Stimulated activated CD4-positive, alpha-beta T cell treated with anti-CD3 and anti-CD28 coated beads, Interleukin-1b, Interleukin-23, amount 100 ng/mL, for 4 hours (primary cell): ENCODE measurements at places on chromosomes 3 and 15.

DNA sequence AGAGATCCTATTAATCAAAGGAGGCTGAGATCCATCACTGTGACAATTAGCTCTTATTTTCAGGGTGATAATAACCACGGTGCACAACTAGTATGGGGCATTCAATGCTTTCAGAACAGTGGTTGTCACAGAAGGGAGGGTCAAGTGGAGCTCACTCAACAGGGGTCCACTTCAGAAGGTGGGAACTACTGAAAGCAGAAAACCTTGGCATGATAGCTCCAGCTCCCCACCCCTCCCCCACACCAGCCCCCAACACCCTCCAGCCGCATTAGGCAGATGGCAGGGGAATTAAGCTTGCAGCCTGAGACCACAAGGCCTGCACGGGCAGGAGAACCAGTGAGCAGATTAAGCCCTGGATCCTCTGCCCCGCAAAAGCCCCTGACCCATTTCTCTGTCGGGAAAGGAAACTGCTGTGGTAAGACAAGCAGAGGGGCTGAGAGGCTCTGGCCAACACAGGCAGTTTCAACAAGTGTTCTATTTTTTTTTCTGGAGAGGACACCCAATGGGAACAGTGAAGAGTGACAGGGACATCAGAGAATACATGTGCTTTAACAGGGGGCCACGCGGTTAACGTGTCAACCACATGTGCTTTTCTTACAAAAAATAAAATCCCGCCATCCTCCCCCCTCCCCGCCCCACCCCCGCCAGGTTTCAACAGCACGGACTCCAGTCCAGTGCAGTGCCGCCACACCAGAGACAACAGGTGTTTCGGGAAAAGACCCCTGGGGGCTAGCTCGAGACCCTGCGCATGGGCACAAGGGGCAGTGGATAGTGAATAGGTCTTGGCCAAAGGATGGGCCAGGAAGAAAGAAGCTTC lies 997 bp downstream of the FYCO1 start:
- DNase-seq: peak; percentile 18

- DNase-seq: no peak
These were observed 31.9 kb downstream of the RASGRP1 start for GRCh38 chr15:38532728-38533127.

GRCh38 chr3:46966811-46967210 lies 9.7 kb downstream of the CCDC12 start:
- DNase-seq: no peak

DNA sequence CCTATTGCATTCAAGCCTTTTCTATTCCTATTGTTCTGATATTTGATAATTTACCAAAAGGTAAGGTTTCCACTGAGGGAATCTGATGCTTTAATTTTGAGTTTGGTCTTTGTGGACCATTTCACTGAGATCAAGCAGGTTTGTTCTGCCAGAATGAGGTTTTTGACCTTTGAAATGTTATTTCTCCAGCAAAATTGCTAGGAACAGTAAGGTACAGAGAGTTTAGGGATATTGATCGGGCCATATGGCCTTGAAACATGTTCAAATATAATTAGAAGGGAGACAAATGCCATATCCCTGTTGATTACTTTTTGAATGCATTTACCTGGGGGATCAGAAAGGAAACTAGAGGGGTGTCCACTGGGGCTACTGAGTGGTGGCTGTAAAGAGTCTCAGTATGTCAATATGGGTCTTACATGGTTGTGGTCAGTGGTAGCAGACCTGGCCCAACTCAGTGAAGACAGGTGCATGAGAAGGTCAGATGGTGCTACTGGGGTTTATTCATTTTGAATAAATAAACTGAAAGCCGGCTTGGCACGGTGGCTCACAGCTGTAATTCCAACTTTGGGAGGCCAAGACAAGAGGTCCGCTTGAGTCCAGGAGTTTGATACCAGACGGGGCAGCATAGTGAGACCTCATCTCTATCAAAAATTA lies 100.2 kb downstream of the SV2B start:
- DNase-seq: no peak

- no peak for DNase-seq
These were observed 84.9 kb upstream of the ACP3 start for GRCh38 chr3:132232231-132232792.

GRCh38 chr3:65200310-65200970 lies 512.6 kb upstream of the ADAMTS9 start:
- no peak for DNase-seq

DNA sequence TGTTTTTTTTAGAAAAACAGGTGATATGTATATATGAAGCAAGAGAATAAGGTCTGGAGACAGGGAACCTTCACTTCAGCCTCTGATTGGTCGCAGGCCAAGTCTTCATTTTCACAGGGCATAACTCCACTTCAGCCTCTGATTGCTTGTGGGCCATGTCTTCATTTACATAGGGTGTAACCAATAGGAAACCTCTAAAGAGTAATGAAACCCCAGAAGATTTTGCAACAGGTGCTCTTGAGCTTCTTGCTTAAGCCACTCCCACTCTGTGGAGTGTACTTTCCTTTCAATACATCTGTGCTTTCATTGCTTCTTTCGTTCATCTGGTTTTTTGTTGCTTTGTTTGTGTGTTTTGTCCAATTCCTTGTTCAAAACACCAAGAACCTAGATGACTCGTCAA lies 22.6 kb upstream of the SCG3 start:
- DNase-seq: no peak

- no peak for DNase-seq
These were observed 62.6 kb downstream of the CADPS start for GRCh38 chr3:62812631-62813030.

DNA sequence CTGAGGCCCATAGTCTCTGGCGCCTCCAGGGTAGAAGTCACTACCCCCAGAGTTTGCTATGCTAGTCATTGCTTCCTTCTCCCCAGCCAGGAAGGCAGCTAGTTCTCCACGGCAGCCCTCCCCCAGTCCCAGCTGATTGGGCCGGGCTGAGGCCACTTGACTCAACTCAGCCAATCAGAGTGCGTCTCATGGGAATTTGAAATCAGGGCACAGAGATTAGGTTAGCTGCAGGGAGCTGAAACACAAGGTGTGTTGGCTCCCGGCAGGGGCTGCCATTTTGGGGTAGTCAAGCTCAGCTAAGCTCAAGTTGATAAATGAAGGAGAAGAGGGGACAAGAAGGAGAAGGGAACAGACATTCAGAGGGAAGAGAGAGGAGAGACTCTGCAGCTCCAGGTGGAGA lies 32.8 kb downstream of the LINGO1 start:
- no peak for DNase-seq

DNA sequence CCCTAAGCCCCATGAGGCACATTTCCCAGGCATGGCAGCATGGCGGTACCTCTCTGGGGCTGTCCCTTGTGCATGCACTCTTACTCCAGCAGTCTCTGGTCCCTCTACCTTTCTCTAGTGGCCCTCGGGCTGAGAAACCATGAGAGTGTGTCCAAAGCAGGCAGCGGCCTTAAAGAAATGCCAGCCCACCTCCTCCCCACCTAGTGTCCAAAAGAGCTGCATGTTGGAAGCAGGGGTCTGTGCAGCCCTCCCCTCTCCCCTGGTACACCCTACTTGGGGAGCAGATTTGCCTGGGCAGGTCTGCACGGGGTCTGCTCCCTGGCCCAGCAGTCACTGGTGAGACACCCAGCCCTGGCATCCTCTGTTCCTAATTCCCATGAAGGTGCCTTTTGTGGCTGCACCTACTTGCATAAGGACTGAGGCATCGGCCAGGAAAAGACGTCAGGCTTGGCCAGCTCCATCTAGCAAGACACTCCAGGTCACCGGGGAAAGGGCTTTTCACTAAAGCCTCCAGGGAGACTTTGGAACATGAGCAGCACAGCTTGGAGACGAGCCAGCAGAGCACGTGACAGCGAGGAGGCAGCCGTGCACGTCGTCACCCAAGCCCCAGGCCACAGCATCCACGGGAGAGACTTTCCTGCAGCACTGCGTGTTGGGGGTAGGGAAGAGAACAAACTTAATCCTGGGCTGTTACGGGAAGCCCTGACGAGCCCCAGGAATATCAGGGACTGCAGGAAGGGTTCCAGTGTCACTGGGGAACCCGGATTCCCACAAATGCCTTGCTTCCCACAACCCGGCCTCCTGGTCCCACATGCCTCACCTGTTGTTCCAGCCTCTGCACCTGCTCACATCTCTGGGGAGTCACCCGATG lies 38.8 kb downstream of the TM2D3 start:
- no peak for DNase-seq

DNA sequence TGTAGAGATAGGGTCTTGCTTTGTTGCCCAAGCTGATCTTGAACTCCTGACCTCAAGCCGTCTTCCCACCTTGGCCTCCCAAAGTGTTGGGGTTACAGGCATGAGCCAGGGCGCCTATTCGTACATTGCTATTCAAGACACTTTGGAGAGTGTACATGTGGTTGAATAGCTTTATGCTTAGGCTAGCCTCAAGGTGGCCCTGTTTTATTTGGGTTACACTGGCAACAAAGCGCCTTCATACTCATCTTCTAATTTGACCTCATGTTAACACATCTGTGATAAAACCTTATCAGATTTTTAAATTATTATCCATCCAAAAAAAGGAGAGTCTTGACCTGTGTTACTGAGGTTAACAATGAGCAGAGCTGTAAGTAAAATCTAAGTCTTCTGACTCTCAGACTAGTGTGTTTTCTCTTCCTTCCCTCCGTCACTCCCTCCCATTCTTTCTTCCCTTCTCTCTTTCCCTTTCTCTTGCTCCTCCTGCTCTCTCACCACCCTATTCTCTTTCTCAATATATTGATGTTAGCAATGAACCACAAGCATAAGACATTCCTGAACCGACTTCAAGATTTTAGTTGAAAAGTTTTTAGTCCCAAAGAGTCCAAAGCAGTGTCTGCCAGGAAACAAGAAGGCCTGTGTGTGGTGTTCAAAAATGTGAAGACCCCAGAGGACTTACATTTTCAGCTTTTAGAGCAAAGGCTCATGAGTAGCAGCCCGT lies 603.7 kb upstream of the CFAP20DC start:
- no peak for DNase-seq

GRCh38 chr3:37946531-37946889 lies 44.1 kb upstream of the VILL start:
- no peak for DNase-seq

GRCh38 chr3:132378846-132379245 lies 38.5 kb upstream of the DNAJC13 start:
- no peak for DNase-seq

- no peak for DNase-seq
These were observed 103.8 kb downstream of the WDR76 start for GRCh38 chr15:43930556-43930955.

- no peak for DNase-seq
These were observed 221.2 kb downstream of the TUSC7 start for GRCh38 chr3:116930786-116931185.

DNA sequence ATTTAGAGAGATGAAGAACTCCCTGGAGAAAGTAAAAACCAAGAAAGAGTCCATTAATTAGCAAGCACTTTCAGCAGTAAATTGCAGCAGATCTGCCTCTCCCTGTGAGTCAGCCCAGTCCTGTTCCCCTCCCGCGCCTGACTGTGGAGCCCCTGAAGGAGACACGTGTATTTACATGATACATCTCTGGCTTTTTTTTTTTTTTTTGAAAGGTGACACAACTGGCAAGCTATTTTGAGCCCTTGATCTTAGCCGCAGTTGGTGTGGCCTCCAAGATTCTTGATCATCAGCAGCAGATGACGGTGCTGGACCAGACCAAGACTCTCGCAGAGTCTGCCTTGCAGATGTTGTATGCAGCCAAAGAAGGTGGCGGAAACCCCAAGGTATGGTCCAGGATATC lies 271.8 kb upstream of the TPM1 start:
- no peak for DNase-seq

GRCh38 chr3:133870822-133871221 lies 24.9 kb downstream of the RAB6B start:
- no peak for DNase-seq

DNA sequence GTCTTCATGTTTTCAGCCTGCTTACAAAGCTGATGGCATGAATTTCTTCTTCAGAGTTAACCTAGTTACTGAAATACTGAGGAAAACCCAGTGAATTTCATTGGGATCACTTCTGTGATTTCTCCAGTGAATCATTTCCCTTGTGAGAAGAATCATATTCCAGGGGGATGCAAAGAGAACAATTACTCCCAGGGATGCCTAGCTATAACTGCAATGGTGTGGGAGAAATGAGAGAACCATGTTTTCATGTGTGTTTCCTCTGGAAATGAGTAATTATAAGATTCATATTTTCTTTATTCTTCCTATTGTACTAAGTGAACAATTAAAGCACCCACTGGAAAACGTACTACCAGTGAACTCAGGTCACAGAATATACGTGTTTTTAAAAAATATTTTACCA lies 485.4 kb downstream of the GRM7 start:
- no peak for DNase-seq

GRCh38 chr15:59177317-59177660 lies 29.4 kb upstream of the LDHAL6B start:
- DNase-seq: no peak

DNA sequence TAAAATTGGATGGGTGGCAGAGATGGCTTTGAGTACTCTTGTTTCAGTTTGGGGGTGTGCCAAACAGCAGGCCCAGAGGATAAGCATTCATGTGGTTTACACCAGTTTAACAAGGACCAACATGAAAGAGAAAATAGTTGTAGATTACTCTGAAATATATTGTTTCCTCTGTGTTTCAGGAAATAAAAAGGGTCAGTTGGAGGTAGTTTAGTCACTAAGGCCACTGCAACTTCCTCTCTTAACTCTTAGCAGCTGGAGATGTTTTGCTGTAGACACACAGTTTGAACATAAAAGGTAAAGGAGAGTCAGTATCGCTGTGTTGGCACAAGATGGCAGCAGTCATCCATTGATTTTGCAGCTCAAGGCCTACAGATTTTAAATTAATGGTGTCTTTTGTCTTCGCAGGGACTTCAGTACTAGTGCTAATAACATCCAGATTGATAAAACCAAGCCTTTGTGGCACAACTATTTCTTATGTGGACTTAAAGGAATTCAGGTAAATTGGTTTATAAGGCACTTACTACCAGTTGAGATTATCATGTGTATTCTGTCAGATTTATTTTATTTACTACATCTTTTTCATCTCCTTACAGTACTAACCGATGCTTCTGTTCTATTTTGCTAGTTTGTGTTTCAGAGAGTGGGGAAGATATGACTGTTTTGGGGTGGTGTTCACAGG lies 65.5 kb downstream of the GALK2 start:
- DNase-seq: no peak

- no peak for DNase-seq
These were observed 234.7 kb upstream of the PLSCR5 start for GRCh38 chr3:146839727-146840375.

DNA sequence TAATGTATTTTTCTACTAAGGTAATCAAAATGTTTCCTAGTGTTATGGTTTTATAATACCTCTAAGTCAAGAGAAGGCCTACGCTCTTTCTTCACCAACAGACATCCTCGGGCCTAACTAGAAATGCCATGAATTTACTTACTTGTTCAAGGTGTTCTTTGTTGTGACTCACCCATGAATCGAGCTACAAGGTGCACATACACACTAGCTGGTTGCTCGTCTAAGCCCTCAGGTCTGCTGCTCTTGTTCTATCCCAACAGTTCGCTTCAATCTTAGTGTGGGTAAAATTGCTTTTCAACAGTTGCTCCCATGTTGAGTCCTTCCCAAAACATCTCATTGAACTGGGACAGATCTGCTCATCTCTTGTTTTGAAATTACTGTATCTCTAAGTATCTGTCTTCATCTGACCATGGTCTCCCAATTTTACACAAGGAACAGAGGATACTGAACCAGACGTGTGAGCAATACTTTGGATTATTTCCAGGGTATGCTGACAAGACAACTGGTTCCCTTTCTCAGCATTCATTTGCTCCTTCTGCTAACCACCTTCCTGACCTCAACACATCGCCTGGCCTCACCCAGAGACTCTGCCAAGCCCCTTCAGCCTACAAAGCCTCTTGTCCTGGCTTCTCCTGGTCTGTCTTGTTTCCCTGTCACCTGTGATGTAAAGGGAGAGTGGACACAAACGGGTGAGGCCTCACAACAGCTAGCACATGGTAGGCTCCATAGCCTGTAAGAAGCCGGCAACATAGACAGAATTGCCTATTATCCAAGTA lies 84.2 kb downstream of the NEDD4 start:
- no peak for DNase-seq
